Mammary epithelial cell (primary cell): ENCODE measurements at places on chromosomes 5 and 9.

DNA sequence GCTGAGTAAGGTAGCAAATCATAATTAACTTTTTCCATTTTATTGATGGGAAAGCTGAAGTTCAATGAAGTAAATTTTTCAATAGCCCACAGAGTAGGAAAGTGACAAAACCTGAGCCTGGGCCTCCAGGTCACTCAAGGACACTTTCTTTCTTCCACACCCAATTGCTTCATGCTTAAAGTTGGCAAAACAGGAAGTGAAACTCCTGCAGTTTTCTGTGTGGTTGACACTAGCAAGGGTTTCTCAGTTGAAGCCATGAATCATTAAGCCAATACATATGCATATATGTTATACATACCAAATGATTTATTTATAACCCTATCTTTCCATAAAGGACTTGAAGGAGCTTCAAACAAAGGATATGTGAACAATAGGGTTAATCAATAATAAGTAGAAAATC is 13.9 kb downstream of the TLR4 start:
- peak; percentile 43 for DNase-seq

DNA sequence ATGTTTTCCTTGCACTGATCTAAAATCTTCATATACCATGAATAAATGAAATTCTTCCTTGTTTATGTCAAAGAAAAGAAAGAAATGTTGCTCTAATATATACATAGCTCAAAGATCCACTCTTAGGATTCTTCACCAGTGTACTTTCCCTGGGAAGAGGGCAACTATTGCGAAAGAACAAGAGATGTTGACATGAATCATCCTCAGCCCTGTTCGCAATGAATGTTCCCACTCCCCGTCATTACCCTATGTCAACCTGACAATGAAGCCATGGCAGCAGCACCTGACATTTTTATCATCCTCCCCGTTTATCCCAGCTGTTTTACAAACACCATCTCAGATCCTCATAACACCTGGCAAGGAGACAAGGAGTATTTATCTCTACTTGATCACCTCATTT is 409.1 kb upstream of the GRIA1 start:
- DNase-seq, result peak; percentile 68

DNA sequence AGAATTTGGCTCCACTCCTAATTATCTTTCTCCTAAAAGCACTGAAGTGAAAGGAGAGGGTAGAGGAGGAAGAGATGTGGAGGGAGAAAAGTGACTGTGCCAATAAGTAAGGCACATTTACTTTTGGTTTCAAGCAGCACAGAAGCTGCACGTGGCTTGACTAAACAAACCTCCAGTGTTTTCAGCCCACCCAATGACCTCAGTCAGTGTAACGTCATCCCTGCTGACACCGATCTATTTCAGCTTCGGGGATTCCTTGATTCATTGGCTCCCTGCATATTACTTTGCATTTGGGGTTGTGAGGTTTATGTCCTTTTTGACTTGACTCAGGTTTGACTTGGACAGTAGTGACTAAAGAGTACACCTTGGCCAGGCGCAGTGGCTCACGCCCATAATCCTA is 35.6 kb upstream of the NIM1K start:
- no peak for DNase-seq

GRCh38 chr5:127867022-127867783 is 164.0 kb downstream of the CCDC192 start:
- DNase-seq, result no peak

DNA sequence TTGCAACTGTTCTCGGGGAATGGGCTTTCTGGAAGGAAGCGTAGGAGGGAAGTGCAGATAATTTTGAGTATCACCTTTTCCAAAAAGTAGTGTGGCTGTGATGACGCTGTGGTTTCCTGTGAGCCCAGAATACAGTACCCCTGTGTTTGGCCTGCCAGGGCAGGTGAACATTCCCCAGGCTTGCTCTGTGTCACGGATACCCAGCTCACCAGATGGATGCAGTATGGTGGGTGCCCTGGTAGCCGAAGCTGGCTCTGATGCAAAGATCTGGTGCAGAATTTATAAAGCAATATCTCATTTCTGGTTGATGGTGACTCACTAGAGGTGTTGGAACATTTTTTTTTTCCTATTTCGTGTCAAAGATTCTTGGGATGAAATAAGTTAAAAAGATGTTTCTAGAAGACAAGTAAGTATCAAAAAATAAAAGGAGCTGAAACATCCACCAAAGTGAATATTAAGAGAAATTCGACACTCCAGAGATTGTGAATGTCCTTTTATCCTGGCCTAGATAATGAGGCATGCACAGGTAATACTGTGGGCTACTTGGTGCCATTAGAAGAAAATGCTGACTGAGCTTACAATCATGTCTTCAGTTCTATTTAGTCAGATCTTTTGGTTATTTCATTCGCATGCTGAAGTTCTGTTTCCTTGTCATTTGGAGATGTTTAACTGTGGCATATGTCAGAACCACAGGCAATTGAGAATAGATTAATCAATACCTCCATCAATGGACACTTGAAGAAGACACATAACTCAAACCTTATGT is 200.1 kb downstream of the GADD45G start:
- no peak for DNase-seq

DNA sequence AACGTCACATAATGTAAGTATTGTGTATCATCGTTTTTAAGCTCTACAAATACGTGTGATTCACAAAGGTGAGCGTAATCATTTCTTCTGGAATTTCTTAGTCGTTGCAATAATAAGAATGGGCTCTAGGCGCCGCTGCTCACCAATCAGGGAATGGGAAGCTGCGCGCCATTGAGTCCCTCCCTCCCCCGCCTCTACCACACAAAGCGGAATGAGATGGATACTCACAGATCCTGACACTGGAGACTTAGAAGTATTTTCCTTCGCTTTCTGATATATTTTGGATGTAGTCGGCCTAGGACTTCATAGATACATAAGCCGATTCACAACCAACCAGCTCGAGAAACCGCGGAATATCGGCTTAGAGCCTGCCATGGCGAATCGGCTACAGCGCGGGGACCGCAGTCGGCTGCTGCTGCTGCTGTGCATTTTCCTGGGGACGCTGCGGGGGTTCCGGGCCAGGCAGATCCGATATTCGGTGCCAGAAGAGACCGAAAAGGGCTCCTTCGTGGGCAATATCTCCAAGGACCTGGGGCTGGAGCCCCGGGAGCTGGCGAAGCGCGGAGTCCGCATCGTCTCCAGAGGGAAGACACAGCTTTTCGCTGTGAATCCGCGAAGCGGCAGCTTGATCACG is at the start of gene PCDHGA11:
TSS of gene PCDHGA11 (plus strand) at position 197 of the 634 bp plus-strand sequence. CDS start at position 374, 177 bp downstream.
- peak; percentile 67 for DNase-seq

DNA sequence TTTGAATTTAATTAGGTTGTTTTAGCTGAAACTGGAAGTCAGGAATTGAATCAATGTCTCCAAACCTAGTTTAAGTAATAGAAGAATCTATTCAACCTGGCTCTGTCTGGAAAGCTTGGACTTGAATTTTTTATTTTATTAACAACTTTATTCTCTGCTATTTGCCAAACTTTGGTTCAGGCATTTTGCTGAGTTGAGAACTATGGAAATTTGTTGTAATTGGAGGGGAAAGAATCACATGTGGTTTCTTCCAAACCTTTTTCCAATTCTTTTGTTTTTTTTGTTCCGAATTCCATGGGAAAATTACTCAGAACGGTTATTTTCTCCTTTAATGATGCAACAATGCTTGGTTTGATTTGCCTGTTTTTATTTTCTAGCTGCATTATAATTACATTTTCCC is 98.2 kb upstream of the RPS23 start:
- DNase-seq, result no peak

DNA sequence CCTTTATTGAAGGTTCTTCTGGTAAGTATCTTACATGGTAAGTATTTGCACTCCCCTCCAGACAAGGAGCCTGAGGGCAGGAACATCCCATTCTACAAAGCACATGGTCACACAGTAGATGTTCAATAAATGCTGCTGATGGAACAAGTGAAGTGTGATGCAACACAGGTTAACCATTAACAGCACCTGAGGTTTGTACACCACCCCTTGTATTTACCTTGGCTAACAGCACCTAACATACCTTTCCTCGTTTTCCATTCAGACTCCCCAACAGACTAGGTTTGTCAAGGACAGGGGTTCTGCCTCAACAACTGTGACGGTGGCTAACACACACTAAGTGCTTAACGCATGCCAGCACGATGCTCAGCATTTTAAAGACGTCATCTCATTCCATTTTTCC is 213.6 kb downstream of the MAPKAP1 start:
- DNase-seq, result no peak
